ENCODE measurements at places on chromosomes 5 and 9.

DNA sequence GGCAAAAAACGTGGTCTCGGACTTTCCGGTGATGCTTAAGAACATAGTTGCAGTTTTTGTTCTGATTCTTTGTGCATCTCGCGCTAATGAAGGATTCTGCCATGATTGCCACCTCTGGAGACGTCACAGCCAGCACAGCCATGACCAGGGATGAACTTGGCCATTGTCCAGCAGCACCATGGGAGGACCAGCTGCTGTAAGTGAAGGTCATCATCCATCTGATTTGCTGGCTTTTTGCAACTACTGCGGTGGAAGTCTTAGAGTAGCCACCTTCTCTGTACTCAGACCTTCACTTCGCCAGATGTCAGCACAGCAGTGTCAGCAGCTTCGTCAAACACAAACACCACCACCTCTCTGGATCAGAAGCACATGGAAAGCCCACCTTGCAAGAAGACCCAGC lies 45.7 kb downstream of the NSUN2 start:
- no peak for DNase-seq
- no peak overlapping the region for H3K4me3 ChIP-seq
- H3K27me3 ChIP-seq: peaks cover 53% of the 10 kb centered on the region
- no peaks in the 10 kb centered on the region for H3K36me3 ChIP-seq
- H3K27ac ChIP-seq: no peak overlapping the region

DNA sequence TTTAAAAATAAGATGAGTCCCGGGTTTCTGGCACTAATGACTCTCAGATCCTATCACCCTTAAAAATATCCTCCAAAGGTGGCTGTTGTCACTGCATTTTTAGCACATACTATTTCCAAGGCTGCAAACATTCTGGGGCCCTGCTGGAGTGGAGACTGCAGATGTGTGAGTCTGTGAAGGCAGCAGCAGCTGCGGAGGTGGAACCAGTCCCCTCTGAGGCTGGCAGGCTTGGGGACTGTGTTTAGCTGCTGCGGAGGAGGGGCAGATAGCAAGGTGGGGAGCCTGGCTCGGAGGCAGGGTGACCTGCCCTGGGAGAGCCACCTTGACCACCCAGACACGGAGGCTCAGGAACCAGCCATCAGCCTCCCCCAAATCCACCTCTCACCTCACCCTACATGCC lies 77.0 kb downstream of the C5orf15 start:
- DNase-seq: no peak
- no peak overlapping the region for H3K27ac ChIP-seq
- H3K4me3 ChIP-seq: no peak overlapping the region
- H3K27me3 ChIP-seq: no peaks in the 10 kb centered on the region
- H3K36me3 ChIP-seq: no peaks in the 10 kb centered on the region

- H3K4me1 ChIP-seq: no peaks in the 10 kb centered on the region
- no peak overlapping the region for H3K4me3 ChIP-seq
- peaks cover 2% of the 10 kb centered on the region for H3K36me3 ChIP-seq
- no peak overlapping the region for H3K27ac ChIP-seq
These were observed 65.7 kb downstream of the ZDHHC21 start for GRCh38 chr9:14627513-14627912.

DNA sequence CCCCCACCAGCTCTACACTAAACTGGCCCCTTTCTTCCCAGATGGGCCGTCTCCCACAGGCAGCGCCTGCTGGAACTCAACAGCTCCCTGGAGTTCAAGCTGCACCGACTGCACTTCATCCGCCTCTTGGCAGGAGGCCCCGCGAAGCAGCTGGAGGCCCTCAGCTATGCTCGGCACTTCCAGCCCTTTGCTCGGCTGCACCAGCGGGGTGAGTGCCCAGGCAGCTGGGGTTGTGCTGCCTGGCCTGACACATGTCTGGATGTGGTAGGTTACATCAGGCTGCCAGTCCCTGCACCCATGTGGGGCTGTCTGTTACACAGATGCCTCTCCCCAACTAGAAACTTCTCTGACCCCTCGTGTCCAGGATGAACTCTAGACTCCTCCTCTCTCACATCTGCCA lies 9.8 kb downstream of the NHP2 start:
- H3K27me3 ChIP-seq: no peaks in the 10 kb centered on the region
- no peak overlapping the region for H3K27ac ChIP-seq
- DNase-seq: no peak
- H3K4me3 ChIP-seq: no peak overlapping the region

DNA sequence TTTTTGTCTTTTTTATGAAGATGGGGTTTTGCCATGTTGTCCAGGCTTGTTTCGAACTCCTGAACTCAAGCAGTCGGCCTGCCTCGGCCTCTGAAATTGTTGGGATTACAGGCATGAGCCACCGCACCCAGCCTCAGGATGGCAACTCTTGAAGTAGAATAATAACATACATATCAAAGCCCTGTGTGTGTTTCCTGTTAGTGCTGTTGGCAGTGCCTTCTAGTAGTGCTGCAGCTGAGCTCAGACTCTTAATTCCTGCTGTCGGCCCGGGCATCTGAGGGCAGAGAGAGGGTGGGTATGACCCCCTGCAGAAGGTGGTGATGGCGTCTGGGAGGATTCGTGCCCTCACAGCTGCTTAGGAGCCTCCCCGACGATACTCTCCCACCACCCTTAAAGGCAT lies 227.2 kb downstream of the PDZD2 start:
- no peak overlapping the region for H3K4me3 ChIP-seq
- no peak overlapping the region for H3K27ac ChIP-seq
- no peaks in the 10 kb centered on the region for H3K27me3 ChIP-seq
- H3K4me1 ChIP-seq: no peaks in the 10 kb centered on the region

DNA sequence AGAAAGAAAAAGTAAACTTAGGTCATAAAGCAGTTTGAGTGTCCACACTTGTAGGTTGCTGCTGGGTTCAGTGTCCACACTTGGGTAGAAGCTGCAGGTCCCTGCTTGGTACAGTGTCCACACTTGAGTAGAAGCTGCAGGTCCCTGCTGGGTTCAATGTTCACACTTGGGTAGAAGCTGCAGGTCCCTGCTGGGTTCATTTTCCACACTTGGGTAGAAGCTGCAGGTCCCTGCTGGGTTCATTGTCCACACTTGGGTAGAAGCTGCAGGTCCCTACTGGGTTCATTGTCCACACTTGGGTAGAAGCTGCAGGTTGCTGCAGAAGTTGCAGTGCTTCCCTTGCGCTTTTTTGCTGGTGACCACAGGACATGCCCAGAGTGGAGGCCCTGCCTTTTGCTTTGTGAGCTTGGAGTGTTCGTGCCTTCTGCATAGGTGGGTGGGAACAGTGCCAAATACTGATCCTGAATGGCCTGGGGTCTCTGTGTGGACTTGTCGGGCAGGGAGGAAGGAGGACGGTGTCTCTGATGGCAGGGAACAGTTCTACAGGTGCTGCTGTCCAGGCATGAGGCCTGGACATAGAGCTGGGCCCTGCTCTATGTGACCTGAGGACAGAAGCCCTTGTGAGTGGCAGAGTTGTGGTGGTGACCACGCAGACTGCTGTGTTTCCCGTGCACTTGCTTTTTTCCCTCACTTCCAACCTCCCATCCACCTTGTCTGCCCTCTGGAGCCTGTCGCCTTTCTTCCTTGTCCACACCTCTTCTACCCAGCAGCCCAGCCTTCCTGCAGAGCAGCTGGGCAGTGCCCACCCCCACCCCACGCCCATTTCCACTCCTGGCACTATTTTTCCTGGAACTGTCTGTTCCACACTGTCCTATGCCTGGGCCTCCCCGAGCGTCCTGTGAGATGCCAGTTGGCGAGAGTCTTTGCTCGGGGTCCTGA lies 120.8 kb downstream of the EHMT1 start:
- H3K4me1 ChIP-seq: peaks cover 5% of the 10 kb centered on the region
- H3K36me3 ChIP-seq: peaks cover 11% of the 10 kb centered on the region
- no peak overlapping the region for H3K4me3 ChIP-seq
- peak overlapping the region; percentile 59 for H3K27ac ChIP-seq

GRCh38 chr5:40021007-40021406 lies 596.2 kb upstream of the DAB2 start:
- no peak overlapping the region for H3K4me3 ChIP-seq
- no peak overlapping the region for H3K27ac ChIP-seq
- no peaks in the 10 kb centered on the region for H3K36me3 ChIP-seq
- no peak for DNase-seq

DNA sequence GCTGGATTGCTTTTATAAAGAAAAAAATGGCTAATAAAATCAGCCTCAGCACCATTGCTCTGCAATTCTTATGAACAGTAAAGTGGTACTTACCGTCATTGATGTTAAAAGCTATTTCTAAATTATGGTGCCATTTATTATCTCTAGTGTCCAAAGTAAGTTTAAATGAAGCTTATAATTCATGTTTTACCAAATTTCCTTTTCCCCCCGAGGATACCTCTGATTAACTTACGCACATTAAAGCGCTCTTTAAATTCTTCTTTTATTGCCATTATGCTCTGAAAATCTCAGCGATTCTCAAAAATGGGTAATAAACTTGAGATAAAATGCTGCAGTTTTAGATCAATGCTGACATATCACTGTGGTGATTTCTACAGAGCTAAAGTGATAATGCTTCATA lies 13.5 kb downstream of the TLX3 start:
- H3K36me3 ChIP-seq: no peaks in the 10 kb centered on the region
- H3K4me1 ChIP-seq: no peaks in the 10 kb centered on the region
- peaks cover 100% of the 10 kb centered on the region for H3K27me3 ChIP-seq
- H3K4me3 ChIP-seq: no peak overlapping the region
- no peak overlapping the region for H3K27ac ChIP-seq

DNA sequence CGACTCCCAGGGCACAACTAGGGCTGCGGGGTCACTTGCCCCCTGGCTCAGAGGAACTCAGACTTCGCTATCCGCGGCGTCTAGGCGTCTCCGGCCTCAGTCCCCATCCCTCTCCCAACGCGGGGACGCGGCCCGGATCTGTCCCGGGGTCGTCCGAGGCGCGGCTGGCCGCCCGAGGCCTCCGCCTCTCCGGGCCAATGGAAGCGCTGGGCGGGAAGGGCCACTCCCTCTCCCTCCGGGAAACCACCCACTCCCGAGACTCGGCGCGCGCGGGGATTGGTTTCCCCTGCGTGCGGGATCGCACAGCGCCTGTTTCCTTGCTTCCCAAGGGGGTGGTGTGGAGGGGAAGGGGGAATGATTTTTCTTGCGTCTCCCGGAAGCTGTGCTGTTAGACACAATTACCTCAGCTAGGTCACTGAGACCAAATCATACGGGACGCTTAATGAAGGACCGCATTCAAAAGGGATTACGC lies 38.3 kb downstream of the NR2F1 start:
- DNase-seq: peak; percentile 81
- H3K4me1 ChIP-seq: no peaks in the 10 kb centered on the region
- H3K4me3 ChIP-seq: peak overlapping the region; percentile 54

- no peaks in the 10 kb centered on the region for H3K36me3 ChIP-seq
- peak overlapping the region; percentile 63 for H3K4me3 ChIP-seq
These were observed 86.5 kb upstream of the TNFAIP8 start for GRCh38 chr5:119269061-119269944.

DNA sequence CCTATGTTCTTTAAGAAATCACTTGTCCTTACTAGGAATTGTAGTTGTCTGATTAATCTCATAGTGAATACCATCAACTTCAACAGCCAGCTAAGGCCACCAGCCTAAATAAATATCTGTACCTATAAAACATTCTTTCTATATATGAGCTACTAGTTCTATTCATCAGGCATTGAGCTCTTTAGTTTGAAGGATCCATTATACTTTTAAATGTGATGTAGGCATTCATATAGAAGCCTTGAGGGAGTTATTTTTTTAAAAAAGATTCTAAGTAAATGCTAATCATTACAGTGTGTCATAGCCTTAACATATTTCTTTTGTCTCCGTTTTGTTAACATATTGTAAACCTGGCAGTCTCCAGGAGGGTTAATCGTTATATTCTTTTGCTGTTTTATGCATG lies 838.3 kb downstream of the PTPRD start:
- no peaks in the 10 kb centered on the region for H3K36me3 ChIP-seq
- no peak overlapping the region for H3K27ac ChIP-seq
- H3K27me3 ChIP-seq: no peaks in the 10 kb centered on the region
- H3K4me1 ChIP-seq: no peaks in the 10 kb centered on the region

GRCh38 chr5:91641730-91642350 lies 258.7 kb upstream of the ARRDC3 start:
- no peak overlapping the region for H3K4me3 ChIP-seq
- no peaks in the 10 kb centered on the region for H3K36me3 ChIP-seq
- H3K27me3 ChIP-seq: no peaks in the 10 kb centered on the region
- no peak overlapping the region for H3K27ac ChIP-seq

DNA sequence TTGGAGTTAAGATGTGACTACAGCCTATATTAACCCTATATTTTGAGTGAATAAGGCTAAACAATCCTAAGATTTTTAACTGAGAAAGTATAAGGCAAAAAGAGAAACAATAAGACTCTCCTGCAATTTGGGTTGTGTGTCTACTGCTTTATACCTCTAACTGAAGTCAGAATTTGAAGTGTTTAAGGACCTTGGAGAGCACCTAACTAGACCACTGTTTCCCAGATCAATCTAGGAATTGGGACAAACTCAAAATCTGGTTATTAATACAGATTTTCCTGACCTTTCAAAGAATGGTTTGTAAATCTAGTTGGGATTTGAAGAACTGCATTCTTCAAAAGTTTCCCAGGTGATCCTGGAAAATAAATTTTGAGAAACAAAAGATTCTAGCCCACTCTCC lies 42.1 kb downstream of the GABRA1 start:
- DNase-seq: peak; percentile 77
- no peak overlapping the region for H3K4me3 ChIP-seq
- no peaks in the 10 kb centered on the region for H3K27me3 ChIP-seq
- H3K36me3 ChIP-seq: no peaks in the 10 kb centered on the region
- H3K27ac ChIP-seq: no peak overlapping the region
- no peaks in the 10 kb centered on the region for H3K4me1 ChIP-seq

DNA sequence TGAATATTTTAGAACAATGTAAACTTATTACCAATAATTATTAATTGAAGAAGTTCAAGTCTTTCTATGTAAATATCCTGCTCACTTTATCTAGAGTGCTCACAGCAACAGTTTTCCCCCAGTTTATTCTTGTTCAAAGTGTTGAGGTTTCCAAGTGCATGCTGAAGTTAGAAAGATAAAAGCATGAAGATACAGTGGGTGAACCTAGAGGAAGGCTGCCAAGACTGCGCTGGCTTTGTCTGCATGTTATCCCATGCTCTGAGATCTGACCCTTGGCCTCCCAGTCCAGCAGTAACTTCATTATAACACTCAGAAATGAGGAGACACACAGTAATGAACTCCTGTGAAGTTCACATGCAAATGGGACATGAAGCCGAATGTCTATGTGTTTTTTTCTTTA lies 76.0 kb upstream of the PIP5K1B start:
- H3K4me3 ChIP-seq: no peak overlapping the region
- H3K4me1 ChIP-seq: peaks cover 47% of the 10 kb centered on the region
- no peaks in the 10 kb centered on the region for H3K27me3 ChIP-seq
- peak overlapping the region; percentile 31 for H3K27ac ChIP-seq
- no peak for DNase-seq

- H3K27me3 ChIP-seq: no peaks in the 10 kb centered on the region
- no peaks in the 10 kb centered on the region for H3K36me3 ChIP-seq
- peaks cover 5% of the 10 kb centered on the region for H3K4me1 ChIP-seq
- H3K4me3 ChIP-seq: no peak overlapping the region
- peak; percentile 93 for DNase-seq
These were observed 124.6 kb downstream of the GPBP1 start for GRCh38 chr5:57298295-57298984.
